ENCODE measurements at places on chromosomes 3 and 15.
A peak's percentile ranks its signal among the peaks of the same experiment; 100 is the strongest.

DNA sequence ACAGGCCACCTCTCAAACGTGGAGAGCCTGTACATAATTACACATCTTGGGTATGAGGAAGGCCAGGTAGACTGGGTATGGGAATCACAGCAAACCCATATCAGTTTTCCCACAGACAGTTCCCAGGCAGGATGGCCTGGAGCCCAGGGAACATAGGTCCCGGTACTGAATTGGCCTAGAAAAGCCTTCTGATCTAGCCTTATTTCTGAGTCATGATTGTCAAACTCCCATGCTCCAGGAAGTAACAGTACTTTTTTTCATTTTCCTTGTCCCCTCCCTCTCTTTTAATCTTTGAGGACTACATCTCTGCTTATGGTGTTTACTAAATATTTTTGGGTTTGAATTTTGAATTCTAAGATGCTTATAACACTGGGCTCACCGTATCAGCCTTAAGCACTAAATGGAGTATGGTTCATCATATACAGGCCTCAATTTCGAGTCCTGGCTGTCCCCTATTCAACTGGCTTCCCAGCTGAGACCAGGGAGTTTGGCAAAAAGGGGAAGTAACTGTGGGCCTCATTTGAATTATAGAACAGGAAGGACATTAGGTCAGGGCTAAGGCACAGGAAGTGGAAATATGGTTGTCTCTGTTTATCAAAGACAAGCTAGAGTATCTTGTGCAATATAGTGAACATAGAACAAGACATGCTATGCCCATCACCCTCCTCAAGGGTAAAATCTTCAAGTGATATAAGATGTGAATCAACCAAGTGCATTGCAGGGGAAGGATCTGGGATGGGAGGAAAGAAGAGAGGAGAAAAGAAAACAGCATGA lies 494.6 kb downstream of the NTRK3 start:
- DNase-seq, result no peak

DNA sequence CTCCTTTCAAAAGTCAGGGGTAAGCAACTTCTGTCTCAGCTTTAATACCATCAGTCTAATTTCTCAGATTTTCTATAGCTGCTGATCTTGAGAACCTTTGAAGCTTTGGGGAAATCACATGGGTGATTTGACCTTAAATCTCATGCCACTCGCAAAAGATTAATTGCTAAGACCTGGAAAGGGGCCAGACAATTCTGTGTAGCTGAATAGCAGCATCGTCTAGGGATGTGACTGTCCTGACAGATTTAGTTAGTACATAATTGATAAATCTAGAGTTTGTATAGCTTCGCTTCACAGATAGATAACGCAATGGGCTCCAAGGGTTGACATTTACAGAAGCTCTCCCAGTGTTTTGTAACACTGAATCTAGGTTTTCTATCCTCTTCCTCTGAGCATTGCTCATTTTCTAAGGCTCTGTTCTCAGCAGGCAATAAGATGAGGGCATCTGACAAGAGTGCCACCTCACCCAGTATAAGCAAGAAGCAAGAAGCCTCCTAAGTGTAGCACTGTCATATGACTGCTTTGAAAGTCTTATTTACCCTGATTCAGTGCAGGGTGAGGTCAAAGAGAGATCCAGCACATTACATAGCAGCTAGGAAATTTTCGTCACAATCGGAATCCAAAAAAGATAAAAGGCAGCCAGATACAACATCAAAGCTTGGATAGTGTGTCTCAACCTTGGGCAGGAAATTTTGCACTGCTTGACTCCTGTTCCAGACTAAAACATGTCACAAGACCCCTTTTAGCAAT lies 47.7 kb upstream of the DUT start:
- DNase-seq, result no peak

- no peak for DNase-seq
Observed at GRCh38 chr15:96767703-96768434, 437.4 kb downstream of the NR2F2 start.

- no peak for DNase-seq
Observed at GRCh38 chr3:123282461-123282860, 80.7 kb downstream of the SEC22A start.

GRCh38 chr15:85905751-85906450 lies 111.2 kb upstream of the KLHL25 start:
- no peak for DNase-seq

DNA sequence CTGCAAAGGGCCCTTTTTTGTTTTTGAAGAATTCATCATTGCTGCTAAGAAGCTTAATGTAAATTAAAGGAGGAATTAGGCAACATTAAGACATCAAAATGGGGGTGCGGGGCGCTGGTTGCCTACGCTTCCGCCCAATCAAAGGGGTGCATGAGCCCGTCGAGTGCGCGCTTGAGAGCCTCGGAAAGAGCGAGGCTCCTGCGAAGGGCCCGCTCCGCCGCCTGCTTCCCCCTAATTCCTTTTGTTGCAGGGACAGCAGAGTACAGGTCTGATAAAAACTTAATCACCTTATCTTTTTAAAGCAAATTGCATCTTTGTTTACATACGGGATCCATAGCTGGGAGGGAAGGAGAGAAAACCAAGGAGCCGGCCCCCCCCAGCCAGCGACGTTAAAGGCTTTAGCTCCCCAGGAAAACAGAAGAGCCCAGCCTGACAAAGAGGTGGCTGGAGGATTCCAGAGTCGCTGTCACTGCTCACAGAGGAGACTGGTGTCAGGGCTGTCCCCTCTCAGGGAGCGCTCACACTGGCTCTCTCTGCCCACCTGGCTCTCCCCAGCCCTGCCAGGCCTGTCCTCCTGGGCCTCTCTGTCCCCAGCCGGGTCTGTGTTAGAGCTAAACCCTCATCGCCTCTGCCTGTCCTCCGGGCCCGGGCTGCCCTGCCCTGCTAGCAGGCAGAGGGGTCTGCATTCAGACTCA lies 67.3 kb downstream of the DNAJB8 start:
- DNase-seq, result no peak

- DNase-seq, result peak; percentile 78
Observed at GRCh38 chr3:29686889-29687592, 406.2 kb downstream of the RBMS3 start.

DNA sequence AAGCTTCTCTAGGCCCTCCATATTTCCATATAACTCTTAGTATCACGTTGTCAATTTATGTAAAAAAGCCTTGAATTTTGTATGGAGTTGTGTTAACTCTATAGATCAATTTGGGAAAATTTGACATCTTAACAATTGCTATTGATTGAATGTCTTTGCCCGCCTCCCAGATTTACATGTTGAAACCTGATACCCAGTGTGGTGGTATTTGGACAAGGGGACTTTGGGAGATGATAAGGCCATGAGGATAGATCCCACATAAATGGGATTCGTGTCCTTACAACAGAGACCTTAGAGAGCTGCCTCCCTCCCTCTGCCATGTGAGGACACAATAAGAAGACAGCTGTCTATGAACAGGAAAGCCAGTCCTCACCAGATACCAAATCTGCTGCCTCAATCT lies 21.1 kb upstream of the TNK2 start:
- DNase-seq, result no peak

GRCh38 chr15:89150762-89151664 lies 62.8 kb downstream of the ABHD2 start:
- no peak for DNase-seq

- no peak for DNase-seq
Observed at GRCh38 chr3:4322635-4323034, 19.5 kb downstream of the SETMAR start.

DNA sequence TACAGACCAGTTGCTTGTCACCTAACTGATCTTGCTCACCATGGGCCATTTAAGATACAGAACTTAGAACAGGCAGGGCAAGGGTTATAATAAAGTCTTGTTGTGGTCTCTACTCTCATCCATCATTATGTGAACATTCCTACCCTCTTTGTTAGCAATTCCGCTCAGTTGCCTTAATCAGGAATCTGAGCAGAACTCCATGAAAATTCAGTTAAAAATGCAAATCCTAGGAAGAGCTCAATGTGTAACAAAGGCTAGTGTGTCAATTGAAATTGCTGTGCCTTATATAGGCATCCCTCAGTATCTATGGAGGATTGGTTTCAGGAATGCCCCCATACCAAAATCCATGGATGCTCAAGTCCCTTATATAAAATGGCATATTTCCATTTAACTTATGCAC lies 44.5 kb downstream of the CP start:
- no peak for DNase-seq

DNA sequence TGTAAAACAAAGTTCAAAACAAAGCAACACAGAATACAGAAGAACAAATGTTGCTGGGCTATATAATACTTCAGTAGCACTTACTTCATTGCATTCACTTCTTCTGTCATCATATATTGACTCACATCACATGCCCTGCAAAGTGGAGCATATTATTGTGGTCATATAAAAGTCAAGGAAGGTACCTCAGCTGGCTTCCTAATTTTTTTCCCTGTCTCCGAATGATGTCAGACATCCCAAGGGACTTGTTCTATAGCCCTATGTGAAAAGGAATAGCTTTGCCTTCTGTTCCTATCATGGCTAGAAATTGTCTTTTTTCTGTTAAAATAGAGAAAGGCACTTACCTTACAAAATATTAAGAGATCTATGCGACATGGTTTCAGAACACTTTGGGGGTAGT lies 109.4 kb downstream of the LRTM1 start:
- DNase-seq, result no peak

DNA sequence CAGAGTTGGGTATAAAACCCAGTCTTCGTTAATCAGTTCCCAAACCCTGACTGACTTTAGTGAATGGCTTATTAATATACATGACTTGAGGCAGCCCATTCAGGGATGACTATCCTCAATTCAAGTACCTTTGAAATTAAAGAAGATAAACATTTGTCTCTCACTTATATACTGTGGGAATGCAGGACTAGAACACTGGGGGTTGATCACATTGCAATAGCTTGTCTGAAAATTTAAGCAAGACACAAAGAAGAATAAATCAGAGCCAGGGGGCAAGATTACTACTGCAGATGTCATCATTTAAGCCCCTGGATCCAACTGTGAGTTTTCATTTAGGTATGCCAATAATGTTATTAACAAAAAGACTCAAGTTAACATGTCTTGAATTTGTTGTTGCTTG lies 647.7 kb downstream of the ZPLD1 start:
- DNase-seq, result no peak

DNA sequence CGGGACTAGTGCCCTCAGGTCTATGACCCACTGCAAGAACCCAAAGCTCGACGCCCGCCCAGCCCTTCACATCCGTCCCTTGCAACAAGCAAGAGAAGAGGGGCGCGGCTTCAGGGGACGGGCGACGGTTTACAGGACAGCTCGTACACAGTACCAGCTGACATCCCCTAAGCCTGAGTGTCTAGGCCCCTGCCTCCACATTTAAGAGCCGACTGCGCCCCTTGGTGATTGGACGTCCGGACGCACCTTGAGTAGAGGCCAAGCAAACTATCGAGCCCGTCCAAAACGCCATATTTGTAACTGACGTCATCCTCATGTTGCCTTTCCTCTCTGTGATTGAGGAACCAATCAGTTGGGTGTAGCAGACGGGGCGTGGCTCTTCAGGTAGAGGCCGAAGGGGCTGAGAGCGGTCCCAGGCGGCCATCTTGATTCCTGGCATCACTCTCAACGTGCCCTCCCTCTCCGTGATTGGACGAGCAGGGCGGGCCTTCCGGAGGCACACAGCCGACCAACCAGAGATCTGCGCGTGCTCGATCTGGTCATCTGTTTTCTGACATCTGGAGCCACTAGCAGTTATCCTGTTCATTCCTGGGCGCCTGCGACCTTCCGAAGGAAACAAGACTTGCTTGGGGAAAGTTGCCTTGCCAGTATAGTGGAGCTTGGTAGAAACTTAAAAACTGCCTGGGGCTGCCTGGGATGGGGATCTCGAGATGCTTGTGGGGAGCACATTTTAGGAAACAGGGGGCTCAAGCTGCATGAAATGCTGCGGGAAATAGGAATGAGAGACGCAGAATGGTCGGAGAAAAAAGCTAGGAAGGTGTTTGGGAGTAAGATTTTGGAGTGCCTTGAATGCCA lies 4.0 kb upstream of the RPL14 start:
- DNase-seq, result peak; percentile 98

GRCh38 chr15:62792986-62793751 lies 249.4 kb upstream of the TPM1 start:
- no peak for DNase-seq

GRCh38 chr3:72678867-72679266 lies 169.4 kb downstream of the SHQ1 start:
- peak; percentile 8 for DNase-seq

DNA sequence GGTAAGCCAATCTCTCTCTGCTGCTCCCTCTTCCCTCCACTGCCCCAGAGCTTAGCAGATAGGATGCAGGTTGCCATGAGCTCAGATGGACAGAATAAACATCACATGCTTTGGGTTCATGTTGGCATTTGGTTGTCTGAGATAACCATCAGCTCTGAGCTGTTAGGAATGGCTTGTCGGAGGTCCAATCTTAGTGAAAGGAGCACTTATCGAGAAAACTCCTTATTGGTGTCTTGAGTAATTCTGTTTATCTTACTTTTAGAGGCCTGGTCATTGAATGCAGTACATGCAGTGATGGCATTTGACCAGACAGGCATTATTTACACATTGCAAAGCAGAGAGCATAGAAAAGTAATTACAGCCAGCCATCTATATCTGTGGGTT lies 99.7 kb downstream of the CEMIP start:
- no peak for DNase-seq

DNA sequence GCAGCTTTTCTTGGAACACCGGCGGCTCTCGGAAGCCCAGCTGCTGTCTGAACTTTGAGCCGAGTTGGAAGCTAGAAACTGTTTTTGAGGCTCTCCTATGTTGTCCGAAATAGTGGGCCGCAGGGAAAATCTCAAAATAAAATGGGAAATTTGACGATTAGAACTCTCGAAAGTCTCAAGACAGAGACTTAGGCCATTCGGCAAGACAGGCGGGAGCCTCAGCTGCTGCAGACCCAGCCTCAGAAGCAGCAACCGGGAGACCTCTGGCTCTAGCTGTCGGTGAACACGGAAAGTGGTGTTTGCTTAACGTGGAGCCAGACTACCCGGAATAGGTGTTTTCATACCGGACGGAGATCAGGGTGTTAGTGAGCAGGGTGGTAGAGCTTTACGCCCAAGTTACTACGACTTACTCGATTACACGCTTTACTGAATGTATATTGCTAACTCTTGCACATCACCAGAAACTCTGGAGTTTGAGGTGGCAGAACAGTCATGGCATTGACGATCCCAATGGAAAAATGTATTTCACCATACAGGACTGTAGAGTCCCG lies 357 bp upstream of the MAN2C1 start:
- no peak for DNase-seq

- no peak for DNase-seq
Observed at GRCh38 chr3:112377568-112378071, 44.7 kb downstream of the CD200 start.

- no peak for DNase-seq
Observed at GRCh38 chr3:124923833-124924232, 10.7 kb downstream of the MUC13 start.

DNA sequence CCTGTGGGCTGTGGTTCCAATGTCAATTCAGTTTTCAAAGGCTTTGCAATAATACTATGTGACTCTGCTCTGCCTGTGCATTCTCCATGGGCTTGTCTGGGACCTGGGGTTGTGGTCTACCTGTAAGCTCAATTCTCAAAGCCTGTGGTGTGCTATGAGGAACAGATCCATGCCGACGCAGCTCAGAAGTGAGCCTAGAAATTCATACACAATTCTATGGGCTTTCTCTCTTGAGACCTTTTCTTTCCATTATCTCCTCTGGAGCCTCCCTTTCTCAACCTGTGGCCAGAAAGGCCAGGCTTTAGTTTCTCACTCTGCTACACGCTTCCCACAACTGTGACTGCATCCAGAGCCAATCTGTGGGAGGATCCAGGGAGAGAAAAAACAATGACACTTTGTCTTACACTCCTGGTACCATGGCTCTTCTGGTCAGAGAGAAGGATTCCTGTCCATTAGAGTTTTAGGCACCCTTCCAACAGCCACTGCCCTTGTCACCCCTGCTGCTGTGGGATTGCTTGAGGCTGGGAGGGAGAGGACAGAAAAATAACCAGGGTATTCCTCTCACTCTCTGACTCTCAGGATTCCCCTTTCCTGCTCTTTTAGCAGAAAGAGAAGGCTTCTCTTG lies 34.1 kb upstream of the KLF13 start:
- no peak for DNase-seq

Measured in activated CD4-positive, alpha-beta T cell treated with anti-CD3 and anti-CD28 coated beads, Interleukin-2, Interleukin-6, amounts not matched to agents 100 ng/mL and 50 ng/mL, durations not matched to agents 16 hours and 8 hours (primary cell).